ENCODE measurements at places on chromosomes 16 and 17.

GRCh38 chr17:77441130-77441920, 300.6 kb downstream of the SEC14L1 start:
- peak; percentile 43 for DNase-seq

DNA sequence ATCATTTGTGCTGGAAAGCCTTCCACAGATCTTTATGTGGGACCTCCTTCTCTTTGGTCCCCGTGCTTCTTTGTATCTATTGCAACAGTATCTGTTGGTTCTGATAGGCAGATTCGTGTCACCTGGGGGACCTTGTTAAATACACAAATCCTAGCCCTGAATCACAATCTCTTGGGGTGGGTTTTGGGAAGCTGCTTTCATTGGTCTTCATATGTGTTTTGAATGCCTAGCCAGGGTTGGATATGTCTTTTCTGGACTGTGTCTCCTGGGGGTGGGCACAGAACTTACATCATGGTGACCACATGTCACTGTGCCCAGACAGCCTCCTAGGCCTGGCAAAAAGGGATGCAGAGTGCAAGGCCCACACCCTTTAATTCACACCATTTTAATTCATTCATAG, 81.0 kb upstream of the HNF1B start:
- DNase-seq = no peak

- DNase-seq = no peak
These were observed 67.2 kb downstream of the WWP2 start for GRCh38 chr16:69829338-69829737.

DNA sequence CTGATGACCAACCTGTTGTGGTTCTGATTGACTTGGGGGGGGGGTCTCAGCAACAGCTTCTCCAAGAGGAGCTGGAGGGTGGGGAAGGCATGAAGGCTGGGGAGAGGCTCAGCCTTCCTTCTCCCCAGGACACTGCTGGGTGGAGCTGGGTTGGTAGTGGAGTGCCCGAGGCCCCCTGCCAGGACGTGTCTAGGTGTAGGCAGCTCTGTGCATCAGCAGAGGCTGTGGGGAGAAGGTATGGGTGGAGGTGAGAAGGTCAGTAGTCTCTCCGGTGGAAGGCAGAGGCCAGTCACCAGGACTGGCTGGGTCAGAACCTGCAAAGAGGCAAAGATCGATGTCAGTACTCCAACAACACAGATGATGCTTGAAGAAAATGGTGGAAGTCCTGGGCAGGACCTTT, 3.9 kb downstream of the CHAD start:
- DNase-seq = no peak

GRCh38 chr17:71188811-71189492, 931.9 kb upstream of the SOX9 start:
- DNase-seq = no peak

GRCh38 chr17:37301288-37301687, 74.5 kb upstream of the C17orf78 start:
- DNase-seq = no peak

- DNase-seq = no peak
These were observed 138.9 kb upstream of the CDH11 start for GRCh38 chr16:65260746-65261145.

DNA sequence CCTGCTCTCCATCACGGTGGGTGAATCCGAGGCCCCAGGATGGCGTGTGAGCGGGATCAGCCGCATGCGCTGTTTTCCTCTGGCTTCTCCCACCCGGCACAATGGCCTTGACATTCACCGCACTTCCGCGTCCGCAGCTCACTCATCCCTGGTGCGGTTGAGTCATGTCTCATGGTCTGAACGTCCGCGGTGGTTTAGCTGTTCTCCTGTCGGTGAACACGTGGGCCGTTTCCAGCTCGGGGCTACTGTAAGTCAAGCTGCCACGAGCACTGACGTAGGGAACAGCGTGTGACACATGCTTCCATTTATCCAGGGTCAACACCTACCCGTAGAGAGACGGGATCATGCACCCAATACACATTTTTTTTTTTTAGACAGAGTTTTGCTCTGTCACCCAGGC, 15.3 kb upstream of the CACNA1H start:
- no peak for DNase-seq

DNA sequence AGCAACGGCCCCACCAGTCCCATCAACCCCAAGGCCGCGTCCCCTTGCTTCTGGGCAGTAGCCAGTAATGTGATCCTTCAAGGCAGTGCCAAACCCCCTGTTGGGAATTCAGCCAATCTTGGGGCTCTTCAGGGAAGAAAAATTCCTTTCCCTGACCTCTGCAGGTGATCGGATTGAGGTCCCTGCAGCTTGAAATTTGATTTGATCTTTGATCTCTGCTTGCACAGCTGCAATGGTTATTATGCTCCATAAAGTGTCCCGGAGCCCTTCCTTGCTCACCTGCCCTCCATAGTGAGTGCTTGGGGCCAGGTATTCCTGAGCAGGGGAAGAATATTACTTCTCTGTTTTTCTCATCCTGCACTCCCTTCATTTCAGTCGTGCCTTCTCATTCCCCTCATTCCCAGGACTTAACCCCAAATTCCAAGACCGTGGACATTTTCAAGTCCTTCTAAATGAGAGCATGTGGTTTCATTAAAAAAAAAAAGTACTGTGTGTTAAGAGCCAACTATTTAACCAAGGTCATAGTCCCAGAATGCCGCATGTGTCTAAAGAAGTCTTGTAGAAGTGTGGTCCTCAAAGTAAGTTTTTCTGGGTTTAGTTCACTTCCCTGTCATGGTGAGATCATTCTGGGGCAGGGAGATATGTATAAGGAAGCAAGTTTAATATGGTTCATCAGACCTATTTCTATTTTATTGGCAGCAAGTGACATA, 56.3 kb downstream of the SOX9 start:
- DNase-seq = no peak

- DNase-seq = no peak
These were observed 31.4 kb downstream of the COX11 start for GRCh38 chr17:54937018-54937417.

DNA sequence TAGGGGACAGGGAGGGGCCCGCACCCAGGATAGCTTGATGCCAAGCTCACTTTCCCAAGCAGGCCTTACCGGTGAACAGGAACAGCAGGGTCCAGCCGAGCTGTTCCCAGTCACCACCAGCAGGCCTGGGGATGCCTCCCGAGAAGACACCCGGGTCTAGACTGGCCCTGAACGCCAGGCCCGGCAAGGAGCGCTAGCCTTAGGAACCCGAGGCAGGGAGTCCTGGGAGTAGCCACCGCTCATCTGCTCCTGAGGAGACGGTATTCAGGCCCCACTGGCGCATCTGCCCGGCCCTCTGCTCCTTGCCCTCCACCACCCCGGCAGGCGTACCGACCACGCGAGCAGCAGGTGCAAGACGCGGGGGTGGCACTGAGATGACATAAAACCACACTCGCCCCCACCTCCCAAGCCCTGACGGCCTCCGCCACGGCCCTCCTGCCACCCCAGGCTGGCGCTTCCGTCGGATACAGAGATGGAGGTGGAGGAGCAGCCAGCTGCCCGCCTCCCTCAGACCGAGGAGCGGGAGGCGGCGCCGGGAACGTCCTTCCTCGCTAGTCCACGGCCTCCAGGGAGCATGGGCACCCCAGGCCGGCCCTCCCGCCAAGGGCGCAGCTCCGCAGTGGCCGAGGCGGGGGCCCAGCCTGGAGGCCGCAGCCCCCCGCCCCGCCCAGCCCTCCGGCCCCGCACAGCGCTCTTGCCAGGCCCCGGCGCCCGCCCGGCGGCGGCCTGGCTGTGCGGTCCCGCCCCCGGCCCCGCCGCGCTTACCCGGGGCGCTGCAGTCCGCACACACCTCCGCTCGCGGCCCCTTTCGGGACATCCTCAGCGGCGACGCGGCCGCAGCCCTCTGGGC, 661 bp downstream of the GIT1 start:
- DNase-seq = peak; percentile 61

- no peak for DNase-seq
These were observed 980 bp downstream of the LLGL1 start for GRCh38 chr17:18226284-18226945.

DNA sequence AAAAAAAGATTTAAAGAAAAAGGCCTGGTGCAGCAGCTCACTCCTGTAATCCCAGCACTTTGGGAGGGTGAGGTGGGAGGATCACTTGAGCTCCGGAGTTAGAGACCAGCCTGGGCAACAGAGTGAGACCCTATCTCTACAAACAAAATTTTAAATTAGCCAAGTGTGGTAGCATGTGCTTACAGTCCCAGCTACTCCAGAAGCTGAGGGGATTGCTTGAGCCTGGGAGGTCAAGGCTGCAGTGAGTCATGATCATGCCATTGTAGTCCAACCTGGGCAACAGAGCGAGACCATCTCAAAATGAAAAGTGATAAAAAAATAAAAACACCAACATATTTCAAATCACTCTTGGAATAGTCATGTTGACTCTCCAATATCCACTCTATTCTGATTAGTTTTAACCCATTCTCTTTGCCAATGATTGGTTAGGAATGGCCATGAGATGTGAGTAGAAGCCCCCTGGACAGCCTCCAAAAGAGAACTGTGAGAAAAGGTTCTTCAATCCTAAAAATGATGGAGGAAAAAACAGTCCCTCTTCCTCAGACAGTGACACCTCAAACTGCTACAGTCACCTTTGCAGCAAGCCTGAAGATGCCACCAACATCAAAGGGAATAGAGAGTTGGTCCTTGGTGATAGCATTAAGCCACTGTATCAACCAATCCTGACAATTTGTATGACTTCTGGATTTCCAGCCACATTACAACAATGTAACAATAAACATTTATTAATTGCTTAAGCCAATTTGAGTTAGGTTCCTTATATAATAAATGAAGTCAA, 2.9 kb upstream of the KANSL1 start:
- no peak for DNase-seq

DNA sequence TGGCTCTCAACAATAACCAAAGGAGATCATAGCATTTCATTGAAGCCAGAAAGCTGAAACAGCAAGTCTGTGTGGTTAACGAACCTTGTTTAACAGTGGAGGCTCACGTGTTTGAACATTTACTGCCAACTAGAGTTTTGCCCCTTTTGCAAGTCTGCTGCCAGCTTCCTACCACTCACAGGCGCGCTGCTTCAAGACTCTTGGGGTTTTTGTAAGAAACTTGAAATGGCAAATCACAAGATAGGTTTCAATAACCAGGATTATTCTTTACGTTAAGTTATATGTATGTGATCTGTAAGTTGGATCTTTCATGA, 1.2 kb downstream of the SNTB2 start:
- no peak for DNase-seq

DNA sequence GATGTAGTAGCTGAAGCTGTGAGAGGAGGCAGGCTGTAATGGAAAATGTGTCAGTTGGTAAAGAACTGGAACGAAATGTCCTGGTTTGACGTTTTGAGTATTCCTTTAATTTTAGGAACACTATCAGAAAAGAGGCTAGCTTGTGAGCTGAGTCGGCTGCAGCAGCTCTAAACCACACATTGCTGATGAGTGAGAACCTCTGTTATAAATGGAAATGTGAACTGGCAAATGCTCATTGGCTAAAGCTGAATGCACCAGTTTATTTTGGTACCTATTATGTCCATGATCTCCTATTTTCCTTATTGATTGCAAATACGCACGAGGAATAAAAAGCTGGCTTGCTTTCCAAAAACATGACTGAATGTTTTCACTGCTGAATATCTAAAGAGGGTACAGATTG, 11.0 kb upstream of the WIPI1 start:
- DNase-seq = no peak

- DNase-seq = no peak
These were observed 13.3 kb upstream of the ACSF3 start for GRCh38 chr16:89080196-89080853.

DNA sequence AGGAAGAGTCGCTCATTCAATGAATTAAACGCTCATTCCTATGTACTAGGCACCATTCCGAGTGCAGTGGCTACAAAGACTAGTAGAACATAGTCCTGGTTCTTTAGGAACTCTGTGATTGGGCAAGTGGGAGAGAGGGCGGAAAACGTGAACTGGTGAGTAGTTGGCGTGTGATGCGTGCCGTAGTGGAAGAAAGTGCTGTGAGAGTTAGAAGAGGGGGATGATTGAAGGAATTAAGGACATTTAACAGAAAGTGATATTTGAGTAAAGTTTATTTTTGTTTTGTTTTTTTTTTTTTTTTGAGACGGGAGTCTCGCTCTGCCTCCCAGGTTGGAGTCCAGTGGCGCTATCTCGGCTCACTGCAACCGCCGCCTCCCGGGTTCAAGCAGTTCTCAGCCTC, 7.9 kb upstream of the SLFN14 start:
- no peak for DNase-seq

GRCh38 chr17:82648742-82649331, 593 bp upstream of the WDR45B start:
- peak; percentile 33 for DNase-seq

- DNase-seq = peak; percentile 18
These were observed 157.0 kb downstream of the CPPED1 start for GRCh38 chr16:12646490-12647274.

GRCh38 chr16:50252082-50252611, 14.2 kb upstream of the ADCY7 start:
- no peak for DNase-seq

- DNase-seq = no peak
These were observed 1.3 kb downstream of the HGS start for GRCh38 chr17:81685108-81685507.

GRCh38 chr16:27867122-27868110, 196.1 kb downstream of the GSG1L start:
- DNase-seq = no peak

GRCh38 chr16:3695610-3696369, 21.5 kb downstream of the TRAP1 start:
- no peak for DNase-seq

DNA sequence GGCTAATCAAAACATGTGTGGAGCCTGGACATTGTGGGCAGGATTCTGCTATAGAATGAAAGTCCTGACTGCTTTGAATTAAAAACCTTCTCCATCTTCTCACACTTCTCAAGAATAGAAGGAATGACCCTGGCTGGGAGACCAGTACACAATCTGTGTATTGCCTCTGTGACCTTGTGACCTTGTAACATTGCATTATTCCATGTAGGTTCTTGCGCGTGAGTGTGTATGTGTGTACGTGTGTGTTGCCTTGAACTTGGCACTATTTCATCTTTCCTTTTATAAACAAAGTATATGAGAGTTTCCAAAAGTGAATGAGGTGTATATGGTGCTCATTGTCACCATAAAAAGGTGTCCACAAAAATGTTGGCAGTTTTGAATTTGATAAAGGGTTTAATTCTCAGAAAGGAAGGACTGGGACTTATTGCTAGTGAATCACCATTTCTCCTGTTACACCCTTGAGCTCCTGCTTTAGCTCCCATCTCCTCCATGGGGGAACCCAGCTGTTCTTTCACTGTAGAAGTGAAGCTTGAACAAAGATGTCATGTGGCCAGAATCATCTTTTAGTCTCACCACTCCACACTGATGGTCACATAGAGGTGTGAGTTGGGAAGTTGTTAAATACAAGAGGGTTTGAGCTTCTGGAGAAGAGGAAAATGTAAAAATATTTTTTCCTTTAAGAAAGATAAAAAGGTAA, 244.9 kb downstream of the FTO start:
- DNase-seq = no peak

- no peak for DNase-seq
These were observed 160.5 kb upstream of the GSE1 start for GRCh38 chr16:85452364-85453193.
